ENCODE measurements at places on chromosomes 6 and 20.

DNA sequence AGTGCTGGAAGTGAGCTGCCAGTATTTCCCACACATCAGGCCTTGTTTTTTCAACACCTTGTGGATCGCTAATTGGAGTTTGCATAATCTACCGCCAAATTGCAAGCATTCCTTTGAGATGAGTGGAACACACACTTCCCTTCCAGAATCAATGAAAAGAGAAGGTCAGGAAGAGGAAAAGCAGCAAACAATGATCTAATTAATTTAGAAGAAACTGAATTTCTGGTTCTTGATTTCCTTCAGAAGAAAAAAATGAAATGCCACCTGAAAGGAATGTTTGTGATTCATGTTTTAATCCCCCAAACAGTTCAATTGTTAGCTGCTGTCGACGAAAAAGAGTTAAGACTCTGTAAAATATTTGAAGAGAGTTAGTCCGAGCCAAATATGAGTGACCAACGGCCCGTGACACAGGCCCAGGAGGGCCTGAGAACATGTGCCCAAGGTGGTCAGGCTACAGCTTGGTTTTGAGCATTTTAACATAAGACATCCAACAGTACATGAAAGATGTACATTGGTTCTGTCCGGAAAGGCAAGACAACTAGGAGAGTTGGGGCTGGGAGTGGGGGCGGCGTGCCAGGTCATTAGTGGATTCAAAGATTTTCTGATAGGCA lies 182.3 kb downstream of the MTFR2 start:
- no peak for DNase-seq

- no peak for DNase-seq
Measured at GRCh38 chr6:134457941-134458340, 140.0 kb upstream of the SGK1 start.

DNA sequence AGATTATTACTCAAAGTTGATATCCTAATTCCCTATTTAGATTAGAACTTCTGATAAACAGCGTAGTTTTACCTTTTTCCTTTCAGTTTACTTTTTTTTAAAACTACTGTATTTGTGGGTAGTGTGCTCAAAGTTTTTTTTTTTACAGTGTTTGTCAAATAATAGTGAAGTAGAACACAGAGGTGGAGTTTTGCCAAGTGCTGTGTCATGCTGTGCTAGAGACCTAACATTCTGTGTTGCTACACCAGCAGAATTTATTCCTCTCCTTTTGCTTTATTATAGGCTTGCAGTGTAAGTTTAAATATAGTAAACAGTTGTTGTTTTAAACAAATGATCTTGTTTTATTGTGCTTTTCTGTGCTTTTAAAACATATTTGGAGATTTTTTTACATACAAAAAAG lies 125.4 kb downstream of the HIVEP1 start:
- peak; percentile 7 for DNase-seq

DNA sequence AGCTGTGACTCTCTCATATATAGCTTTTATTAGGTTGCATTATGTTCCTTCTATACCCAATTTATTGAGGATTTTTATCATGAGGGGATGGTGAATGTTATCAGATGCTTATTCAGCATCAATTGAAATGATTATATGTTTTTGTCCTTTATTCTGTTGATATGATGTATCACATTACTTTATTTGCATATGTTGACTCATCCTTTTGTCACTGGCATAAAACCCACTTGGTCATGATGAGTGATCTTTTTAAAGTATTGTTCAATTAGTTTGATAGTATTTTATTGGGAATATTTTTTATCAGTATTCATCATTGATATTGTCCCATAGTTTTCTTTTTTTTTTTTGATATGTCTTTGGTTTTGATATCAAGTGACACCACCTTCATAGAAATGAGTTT lies 529.9 kb downstream of the MMUT start:
- DNase-seq, result no peak

DNA sequence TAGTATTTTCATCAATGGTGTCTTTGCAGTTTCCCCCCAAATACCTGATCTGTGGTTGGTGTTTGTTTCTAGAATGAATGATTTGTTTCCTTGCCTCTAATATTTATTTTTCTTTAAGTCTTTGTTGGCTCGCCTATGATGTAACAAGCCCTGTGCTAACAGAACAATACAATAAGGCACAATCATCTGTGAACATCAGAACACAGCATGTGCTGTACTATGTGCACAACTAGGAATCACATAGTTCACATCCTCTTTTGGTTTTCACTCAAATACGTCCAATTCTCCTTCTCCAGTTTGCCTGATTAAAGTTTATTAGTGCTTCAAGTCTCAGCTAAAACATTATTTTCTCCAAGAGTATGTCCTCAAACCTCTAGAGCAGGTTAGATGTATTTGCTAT lies 613.1 kb downstream of the EPHA7 start:
- no peak for DNase-seq

- DNase-seq, result no peak
Measured at GRCh38 chr20:58645412-58645968, 5.6 kb upstream of the STX16 start.

DNA sequence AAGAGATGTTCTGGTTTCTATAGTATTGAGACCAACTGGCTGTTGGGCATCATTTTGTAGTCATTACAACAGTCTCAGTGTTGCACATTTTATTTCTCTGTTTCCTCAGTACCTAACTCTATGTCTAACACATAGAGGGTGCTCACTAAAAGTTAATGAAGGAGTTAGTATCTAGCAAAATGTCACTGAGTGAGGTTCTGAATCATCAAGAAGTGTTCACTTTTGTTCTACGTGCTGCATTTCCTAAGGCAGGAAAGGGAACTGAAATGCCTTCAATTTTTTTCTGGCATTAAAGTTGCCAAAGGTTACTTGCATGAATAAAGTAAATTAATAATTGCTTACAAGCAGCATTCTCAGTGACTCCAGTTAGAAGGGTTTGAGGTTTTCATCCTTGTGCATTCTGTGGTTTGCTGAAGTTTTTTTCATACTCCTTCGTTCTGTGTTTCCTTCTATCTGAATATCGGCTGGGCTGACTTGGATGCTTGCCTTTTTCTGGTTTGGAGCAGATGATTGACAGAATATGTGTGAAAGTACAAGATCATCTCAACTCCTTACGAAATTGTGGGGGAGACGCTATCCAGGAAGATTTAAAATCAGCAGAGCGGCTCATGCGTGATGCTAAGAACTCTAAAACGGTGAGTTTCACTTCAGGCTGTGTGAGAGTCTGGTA lies 114.5 kb upstream of the SCGN start:
- DNase-seq, result no peak

DNA sequence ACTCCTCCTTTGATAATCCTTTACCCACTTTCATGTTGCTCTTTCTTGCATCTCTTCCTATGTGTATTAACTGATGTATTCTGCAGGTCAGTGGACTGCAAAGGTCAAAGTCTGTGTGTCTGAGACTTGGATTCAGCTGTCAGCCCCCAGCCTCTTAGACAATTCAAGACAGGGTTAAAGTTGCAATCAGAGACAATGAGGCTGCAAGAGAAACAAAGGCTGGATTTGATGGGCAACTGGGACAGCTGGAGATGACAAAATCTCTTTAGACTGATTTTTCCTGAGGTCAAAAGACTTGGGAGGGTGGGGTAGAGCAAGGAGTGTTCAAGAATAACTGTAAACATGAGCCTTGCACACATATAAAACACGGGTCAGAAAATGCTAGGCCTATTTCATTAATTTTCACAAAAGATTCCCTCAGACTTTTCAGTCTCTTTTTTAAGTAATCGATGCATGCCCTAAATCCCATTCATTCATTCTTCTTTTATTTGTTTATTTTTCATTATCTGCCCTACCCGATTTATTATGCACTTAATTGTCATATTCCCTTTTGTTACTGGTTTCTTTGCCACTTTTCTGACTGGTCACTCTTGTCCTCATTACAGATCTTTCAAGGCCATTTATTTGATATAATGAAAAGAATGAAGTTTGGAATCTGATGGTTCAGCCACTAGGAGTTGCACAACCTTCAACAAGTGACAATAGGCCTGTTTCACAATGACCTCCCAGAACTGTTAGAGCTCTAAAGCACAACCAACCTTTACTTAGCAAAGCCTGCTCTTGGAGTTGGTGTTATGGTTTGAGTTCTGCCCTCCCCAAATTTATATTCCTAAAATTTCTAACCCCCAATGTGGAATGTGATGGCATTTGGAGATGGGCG lies 33.8 kb upstream of the AKAP12 start:
- no peak for DNase-seq

DNA sequence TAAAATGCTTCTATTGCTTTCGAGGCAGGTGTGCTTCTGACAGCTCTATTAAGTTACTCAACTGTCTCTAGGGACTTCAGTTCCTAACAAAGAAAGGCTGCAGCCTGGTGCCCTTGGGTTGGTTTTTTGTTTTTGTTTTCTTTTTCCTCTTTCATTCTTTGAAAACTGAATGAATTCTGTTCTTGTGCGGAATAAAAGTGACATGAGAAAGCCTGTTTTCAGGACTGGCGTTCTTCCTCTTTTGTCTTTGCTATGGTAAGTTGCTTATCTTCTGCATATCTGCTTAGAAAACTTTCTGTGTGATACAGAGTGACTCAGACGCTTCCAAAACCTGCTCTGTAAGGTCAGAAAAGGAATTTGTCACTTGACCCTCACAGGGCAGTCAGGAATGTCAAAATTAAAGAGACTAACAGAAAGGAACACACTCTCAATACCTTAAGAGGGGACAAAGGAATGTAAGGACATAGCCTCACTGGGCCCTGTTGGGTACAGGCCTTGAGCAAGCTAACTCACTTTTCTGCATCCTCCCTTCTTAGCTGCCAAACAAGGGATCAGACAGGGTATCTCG lies 56.2 kb upstream of the NHSL1 start:
- DNase-seq, result no peak

GRCh38 chr6:80720824-80721223 lies 614.4 kb downstream of the BCKDHB start:
- DNase-seq, result no peak

GRCh38 chr20:53865901-53866793 lies 204.2 kb downstream of the BCAS1 start:
- DNase-seq, result peak; percentile 82

- DNase-seq, result no peak
Measured at GRCh38 chr6:147161974-147162495, 42.2 kb upstream of the STXBP5 start.

DNA sequence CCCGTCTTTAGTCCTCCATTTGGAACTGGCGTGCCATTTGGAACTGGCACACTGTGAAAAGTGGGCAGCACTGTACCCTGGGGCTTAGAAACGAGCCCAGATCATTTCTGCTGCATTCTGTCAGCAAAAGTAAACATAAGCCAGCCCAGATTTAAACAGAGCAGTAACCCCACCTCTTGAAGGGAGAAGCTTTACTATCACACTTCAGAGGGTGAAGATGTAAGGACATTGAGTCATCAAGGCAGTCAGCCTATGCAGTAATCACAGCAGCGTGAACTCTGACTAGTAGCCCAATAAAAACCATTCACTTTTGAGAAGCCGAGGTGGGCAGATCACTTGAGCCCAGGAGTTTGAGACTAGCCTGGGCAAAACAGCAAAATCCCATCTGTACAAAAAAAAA lies 216.9 kb downstream of the EYA2 start:
- no peak for DNase-seq

DNA sequence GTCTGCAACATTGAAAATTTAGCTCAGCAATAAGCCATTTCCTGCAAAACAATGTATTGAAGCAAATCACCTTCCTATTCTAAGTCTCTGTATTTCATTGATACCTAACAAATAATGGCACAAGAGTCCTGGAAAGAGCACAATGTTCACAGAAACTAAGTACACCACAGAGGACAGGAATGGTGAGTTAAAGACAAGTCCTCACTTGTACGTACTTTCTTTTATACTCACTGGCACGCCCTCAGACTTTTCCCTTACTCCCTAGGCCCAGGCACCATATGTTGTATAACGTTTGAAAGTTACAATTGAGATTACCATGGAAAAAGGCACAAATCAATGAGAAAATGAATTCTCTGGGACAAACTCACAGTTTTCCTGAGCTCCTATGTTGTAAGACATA lies 683.0 kb upstream of the MANEA start:
- DNase-seq, result no peak

DNA sequence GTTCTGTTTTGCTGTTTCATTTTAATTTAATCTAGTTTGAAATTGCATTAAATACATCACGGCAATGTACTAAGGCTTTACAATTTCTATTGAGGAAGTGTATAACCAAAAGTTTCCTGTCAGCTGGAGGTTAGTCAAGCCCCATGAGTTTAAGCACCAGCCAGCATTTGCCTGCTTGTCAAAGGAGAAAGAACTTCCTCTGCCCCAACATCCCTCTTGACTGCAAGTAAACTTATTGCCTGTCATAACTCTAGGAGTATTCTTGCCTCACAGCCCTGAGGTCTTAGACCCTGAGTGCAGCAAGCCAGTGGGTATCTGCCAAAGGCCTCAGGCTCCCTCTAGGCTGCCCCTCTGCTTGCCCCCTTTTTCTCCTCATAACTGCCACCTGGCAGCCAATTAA lies 106.7 kb upstream of the INSM1 start:
- DNase-seq, result no peak

DNA sequence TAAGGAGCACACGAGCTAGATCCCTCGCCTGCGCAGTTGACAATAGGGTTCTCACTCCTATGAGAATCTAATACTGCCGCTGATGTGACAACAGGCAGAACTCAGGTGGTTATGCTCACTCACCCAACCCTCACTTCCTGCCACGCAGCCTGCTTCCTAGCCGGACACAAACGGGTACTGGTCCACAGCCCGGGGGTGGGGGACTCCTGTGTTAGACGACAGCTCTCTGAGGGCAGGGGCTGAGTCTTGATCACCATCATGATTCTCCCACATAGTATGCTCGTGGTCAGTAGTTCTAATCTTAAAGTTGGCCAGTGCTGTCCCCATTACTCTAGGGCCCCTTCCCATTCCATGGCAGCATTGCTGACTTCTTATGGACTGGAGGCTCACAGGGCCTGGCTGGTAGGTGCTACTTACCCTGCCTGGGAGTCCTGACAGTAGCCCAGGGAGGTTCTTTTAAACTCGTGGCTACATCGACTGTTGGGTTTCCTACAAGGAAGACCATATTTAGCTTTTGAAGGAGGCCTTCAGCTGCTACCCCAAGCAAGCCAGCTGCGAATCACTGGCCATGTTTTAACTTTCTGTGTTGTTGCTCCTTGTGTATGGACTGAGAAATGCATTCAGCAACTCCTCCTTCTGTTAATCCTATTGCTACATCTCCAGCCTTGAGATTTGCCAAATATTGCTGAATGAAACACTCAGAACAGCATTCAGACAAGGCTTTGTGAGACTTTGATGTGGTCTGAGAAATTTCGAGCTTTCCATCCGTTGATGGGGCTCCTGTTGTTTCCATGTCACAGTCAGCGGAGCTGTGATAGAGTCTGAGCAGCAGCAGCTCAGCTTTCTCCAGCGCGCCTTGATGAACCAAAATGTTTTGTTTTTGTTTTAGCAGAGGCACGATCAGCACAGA lies 300.3 kb downstream of the NRN1 start:
- DNase-seq, result no peak

- DNase-seq, result peak; percentile 10
Measured at GRCh38 chr6:42482174-42482573, 30.4 kb upstream of the TRERF1 start.

GRCh38 chr6:142605922-142606485 lies 304.2 kb downstream of the ADGRG6 start:
- no peak for DNase-seq

Data from right lung (tissue), 10 donors.